ENCODE measurements at places on chromosomes 5 and 9. TPM values are rescaled to one million over a fixed set of nuclear protein-coding genes. Genes with fewer than 3 reads are reported as not detected.

Gene IL9
- 136 TPM for total RNA-seq

Gene HSPA4
- 221 TPM for total RNA-seq

Gene IL3
- 23.1 TPM for total RNA-seq

Gene ZNF300
- total RNA-seq: 0.85 TPM
